ENCODE measurements at places on chromosomes 6 and 20.
A peak's percentile ranks its signal among the peaks of the same experiment; 100 is the strongest.

GRCh38 chr6:85579581-85579980, 14.1 kb downstream of the SNX14 start:
- DNase-seq, result no peak

DNA sequence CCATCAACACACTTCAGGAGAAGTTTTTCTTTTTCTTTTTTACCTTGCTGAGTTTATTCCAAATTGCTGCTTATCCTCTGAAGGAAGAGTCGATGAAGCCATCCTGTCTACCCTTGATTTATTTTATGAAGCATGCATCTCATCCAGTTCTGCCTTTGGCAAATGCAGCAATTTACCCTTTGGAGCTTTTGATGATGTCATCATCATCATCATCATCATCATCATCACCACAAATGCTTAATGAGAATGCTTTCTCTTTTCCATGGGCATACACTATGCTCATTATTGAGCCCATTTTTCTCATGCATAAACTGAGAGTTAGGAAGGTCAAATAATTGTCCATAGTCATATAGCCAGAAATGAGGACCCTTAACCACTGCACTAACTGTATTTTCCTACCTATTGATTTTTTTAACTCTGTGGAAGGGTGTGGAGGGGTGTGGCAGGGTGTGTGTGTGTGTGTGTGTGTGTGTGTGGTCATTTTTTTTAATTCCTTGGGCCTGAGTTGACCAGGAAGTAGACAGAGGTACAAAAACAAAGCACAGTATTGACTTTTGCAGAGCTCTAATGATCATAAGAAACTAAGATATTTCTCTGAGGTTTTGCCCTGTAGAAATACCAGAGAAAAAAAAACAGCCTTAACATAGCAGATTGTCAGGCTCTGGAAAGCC, 82.8 kb downstream of the COL9A1 start:
- no peak for DNase-seq

DNA sequence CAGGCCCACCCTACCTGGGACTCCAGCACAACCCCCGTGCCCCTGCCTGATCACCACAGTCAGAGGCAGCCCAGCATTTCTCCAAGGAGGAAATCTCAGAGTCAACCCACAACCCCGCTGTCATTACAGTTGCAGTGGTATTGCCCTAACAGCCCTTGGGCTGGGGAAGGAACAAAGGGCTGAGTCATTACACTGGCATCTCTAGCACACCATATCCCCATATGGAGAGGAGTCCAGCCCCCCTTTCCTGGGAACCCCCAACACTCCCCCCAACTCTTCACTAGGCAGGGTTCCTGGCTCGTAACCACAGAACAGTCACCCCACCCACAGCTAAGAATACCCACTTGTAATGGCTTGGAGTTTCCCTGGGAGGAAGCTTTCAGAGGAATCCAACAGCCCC, 149.4 kb upstream of the OGFRL1 start:
- peak; percentile 35 for DNase-seq

DNA sequence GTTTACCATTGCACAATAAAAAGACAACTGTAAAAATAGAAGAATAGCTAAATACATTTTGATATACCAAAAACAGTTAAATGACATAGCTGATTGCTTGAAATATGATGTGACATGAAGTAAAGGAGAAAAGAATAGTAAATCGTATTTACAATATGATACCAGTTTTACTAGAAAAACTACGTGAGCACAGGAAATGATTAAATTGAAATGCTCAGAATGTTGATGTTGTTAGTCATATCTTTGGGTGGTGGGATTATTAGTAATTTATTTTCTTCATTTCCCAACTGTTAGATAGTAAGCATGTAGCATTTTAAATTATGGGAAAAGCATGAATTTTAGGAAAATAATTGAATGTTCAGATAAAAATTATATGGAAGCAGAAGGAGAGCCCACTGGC, 268.3 kb upstream of the TAB2 start:
- DNase-seq, result no peak

DNA sequence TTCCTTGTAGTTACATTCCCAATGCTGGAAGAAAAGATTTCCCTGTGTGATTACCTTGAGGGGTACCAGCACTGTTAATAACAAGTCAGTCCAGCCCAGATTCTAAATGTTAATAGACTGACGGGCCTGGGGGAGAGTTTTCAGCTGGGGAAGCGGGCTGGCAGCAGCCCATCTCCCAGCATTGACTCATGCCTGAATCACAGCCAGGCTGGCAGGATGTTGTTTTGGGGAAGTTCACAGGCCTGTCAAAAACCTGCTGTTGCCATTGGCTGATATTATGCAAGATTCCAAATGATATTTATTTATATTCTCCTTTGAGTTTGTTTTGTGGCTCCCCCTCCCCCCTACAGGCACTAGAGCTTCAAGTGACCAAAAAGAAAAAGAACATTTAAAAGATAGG, 213.9 kb upstream of the CNR1 start:
- peak; percentile 15 for DNase-seq

GRCh38 chr6:1118287-1118647, 193.6 kb upstream of the FOXQ1 start:
- DNase-seq, result no peak

DNA sequence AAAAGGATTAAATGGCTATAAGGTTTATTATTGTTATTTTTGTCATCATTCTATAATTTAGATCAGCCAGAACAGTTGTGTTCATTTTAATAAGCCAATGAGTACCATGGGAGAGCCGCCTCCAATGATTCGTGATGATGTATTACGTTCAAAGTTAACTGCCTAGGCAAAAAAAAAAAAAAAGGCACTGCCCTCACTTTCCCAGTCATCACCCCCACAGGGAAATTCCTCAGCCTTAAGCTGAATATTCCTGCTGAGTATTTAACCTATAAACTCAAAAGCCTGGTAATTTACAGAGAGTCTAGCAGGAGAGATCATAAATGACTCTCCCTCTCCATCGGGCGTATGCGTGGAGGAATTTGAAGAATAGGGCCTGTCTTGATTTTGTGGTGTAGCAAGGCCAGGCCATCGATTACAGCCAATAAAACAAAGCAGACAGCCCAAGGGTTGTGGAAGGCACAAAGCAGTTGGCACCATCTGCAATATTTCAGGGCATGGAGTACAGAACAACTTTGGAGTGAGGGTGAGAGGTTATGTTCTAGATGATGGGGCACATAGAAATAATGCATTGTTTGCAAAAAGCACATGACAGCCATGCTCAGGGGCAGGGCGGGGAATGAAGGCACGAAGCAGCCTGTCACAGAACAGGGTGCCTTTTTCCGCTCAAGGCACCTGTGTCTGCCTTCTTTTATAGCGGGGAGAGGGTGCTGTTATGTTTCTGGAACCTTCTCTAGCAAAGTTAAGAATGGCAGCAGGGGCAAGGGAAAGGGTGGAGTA, 138.2 kb upstream of the DTNBP1 start:
- DNase-seq, result no peak

GRCh38 chr20:57714409-57715267, 4.8 kb upstream of the PMEPA1 start:
- no peak for DNase-seq

DNA sequence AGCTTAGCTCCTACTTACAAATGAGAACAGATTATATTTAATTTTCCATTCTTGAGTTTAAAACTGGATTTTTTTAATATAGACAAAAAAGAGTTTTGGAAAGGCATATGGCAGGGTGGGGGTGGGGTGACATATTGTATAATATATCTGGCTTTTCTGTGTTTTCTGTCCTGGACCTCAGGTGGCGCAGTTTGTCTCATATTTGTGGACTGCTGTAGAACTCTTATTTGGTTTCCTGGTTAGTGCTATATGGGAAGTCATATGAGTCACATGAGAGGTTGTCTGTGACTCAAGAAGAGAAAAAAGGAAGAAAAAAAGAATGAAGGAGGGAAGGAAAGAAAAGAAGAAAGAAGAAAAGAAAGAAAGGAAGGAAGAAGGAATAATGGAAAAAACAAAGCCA, 131.8 kb downstream of the CLVS2 start:
- DNase-seq, result no peak

- no peak for DNase-seq
Observed at GRCh38 chr20:49411221-49411925, 71.1 kb downstream of the KCNB1 start.

DNA sequence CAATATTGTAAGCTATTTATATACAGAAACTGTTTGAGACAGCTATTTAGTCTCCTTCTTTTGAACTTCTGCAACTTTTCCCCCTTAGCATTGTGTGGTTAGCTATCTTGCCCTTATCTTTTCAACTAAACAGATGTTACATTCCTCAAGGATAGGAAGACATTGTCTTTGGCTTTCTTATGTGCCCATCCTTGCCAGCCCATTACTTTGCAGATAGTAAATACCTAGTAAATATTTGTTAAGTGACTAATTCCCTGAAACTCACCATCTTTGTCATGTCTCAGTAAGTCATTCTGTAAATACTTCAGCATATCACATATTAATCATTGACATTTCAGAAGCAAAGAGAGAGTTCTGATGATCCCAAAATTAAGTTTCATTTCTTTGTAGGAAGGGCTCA, 69.1 kb upstream of the FLRT3 start:
- peak; percentile 11 for DNase-seq

DNA sequence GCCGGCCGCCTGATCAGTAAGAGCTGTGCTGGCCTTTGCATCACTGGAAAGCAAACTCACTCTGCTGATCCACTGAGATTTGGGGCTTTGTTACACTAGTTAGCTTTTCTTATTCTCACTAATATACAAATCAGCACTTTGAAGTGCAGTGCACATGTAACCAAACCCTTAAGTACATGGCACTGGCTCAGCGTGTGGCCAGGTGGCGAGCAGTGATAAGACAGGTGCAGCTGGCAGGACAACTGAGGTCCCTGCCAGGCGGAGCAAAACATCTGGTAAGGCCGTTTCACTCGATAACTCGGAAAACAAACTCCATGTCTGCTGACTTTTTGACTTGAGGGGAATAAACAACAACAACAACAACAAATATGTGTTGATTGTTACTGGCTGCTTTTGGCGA, 11.0 kb downstream of the GFRA4 start:
- DNase-seq, result no peak

DNA sequence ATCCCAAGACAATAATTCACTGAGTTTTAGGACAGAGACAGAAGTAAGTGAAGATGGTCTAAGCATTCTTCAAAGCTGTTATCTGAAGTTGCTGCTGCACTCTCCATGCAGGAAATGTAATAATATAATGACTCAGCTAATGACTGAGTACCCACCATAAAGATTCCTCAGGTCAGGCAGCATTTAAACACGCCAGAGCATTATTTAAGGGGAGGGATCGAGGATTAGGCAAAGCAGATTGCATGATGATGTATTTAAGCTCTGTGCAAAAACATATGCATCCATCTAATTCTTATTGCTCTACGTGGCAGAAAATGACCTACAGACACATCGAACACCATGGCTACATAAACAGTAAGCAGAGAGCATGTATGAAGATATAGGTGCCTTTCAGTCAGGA, 216.4 kb downstream of the UNC5CL start:
- DNase-seq, result no peak

DNA sequence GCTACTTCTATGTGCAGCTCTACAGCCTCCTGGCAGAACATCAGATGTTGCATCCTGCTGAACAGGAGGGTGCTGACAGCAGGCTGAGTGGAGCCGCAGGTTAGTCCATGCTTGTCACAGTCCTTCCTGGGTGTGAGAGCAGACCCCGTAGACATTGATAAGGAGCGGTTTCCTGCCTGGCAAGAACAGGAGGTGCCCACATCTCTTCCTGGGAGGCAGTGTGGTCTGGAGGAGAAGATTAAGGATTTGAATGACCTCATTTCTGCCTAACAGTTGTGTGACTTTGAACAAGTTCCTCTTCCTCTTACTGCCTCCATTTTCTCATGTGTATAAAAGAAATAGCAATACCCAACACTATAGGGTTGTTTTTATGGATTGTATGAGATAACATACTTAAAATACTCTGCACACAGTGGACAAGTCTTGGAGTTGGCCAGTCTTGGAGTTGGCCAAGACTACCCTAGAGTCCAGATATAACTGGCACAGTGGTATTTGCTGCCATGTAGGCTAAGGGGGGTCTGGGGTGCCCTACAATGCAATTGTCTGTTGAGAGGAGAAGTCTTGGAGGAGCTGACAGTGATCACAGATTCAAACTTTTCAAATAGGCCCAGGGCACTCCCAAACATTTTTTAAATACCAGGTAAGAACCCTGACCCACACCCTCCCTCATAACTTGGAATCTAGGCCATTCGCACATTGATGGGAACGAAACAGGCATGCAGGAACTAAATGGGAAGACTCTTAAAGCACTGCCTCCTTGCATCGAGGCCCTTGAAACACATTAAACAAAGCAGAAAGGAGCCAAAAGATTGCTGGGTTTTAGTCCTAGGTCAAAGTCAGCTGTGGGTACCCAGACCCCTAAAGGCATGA, 32.6 kb upstream of the TBC1D7 start:
- no peak for DNase-seq

- DNase-seq, result peak; percentile 71
Observed at GRCh38 chr20:50513169-50514034, 3.2 kb downstream of the PTPN1 start.

DNA sequence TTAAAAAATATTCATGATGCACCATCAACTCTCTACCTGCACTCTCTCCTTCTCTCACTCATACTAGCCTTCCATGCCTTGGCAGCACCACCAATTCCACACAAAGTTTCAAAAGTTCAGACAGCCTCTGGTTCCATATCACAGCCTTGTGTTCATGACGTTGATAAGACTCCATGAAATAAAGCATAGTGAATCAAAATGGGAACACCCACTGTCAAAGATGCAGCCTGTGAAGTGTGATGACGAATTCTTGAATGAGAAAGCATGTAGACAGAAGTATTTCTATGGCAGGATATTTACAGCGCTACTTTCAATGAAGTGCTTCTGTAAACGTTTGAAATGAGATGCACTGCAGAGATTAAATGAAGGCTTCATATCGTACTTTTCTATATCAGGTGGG, 77.3 kb upstream of the FERMT1 start:
- DNase-seq, result no peak

DNA sequence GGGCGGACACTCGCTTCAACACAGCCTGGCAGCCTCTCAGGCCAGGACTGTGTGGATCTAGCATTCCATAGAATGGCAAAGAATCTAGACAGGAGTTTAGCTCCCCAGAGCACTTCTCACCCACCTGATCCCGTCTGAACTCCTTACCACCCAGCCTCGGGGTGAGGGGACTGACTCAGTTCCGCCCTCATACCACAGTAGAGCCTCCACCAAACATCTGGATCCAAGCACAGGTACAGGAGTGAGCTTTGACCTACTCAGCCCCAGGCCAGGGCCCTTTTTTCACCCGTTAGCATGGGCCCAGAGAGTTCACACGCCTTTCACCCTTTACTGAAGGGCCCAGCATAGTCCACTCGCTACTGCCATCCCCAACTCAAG, 715 bp downstream of the PSMF1 start:
- no peak for DNase-seq

- DNase-seq, result no peak
Observed at GRCh38 chr6:134902074-134902861, 47.6 kb downstream of the ALDH8A1 start.

GRCh38 chr6:72238900-72239299, 352.6 kb downstream of the RIMS1 start:
- DNase-seq, result peak; percentile 6

GRCh38 chr6:22529866-22530265, 39.5 kb upstream of the HDGFL1 start:
- no peak for DNase-seq

Data from non-pigmented ciliary epithelial cell (primary cell).